Activated naive CD8-positive, alpha-beta T cell treated with anti-CD3 and anti-CD28 coated beads, Interleukin-2, amount 50 U/mL, for 24 hours (primary cell): ENCODE measurements at places on chromosomes 16 and 17.

GRCh38 chr16:66926961-66927436 lies 1.7 kb upstream of the RRAD start:
- H3K4me1 ChIP-seq: peaks cover 27% of the 10 kb centered on the region
- H3K27me3 ChIP-seq: peaks cover 34% of the 10 kb centered on the region

DNA sequence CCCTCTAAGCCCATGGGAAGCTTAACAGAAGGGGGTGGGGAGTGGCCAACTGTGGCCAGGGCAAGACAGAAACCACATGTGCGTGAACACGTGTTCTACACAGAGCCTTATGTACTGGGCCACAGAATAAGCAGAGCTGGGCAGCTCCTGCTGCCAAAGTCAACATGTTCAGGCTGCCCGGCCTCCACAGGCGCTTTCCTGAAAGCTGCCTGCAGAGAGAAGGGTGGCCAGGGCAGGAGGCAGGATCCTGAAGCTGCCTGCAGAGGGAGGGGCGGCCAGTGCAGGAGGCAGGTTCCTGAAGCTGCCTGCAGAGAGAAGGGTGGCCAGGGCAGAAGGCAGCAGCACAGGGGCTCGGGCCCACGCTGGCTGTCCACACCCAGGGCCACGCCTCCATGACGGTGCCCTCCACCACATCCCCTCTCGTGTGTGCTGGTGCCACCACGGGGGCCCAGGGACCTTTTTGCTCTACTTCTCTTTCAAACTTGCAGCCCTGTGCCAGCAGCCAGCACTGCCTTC lies 79.5 kb downstream of the ANKRD11 start:
- peaks cover 10% of the 10 kb centered on the region for H3K36me3 ChIP-seq
- no peaks in the 10 kb centered on the region for H3K27me3 ChIP-seq
- peaks cover 82% of the 10 kb centered on the region for H3K4me1 ChIP-seq
- peak overlapping the region; percentile 36 for H3K4me3 ChIP-seq
- DNase-seq: no peak

GRCh38 chr17:30207655-30208054 lies 27.8 kb downstream of the SLC6A4 start:
- no peak for DNase-seq
- peaks cover 11% of the 10 kb centered on the region for H3K4me1 ChIP-seq
- peaks cover 10% of the 10 kb centered on the region for H3K27me3 ChIP-seq
- H3K4me3 ChIP-seq: no peak overlapping the region
- H3K36me3 ChIP-seq: no peaks in the 10 kb centered on the region

DNA sequence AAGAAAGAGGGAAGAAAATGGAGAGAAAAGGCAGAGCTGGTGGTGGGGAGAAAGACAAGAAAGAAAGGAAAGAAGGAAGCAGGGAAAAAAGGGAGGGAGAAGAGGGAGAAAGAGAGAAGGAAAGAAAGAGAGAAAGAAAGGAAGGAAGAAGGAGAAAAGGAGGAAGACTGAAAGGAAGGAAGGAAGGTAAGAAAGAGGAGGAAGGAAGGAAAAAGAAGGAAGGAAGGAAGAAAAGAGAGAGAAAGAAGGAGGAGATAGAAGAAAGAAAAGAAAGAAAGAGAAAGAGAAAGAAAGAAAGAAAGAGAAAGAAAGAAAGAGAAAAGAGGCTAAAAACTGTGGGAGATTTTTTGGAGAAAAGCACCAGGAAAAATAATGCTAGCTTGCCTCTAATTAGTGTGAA lies 561.4 kb upstream of the GOT2 start:
- peaks cover 2% of the 10 kb centered on the region for H3K27me3 ChIP-seq
- no peaks in the 10 kb centered on the region for H3K36me3 ChIP-seq
- DNase-seq: no peak
- no peak overlapping the region for H3K27ac ChIP-seq
- no peaks in the 10 kb centered on the region for H3K4me1 ChIP-seq

DNA sequence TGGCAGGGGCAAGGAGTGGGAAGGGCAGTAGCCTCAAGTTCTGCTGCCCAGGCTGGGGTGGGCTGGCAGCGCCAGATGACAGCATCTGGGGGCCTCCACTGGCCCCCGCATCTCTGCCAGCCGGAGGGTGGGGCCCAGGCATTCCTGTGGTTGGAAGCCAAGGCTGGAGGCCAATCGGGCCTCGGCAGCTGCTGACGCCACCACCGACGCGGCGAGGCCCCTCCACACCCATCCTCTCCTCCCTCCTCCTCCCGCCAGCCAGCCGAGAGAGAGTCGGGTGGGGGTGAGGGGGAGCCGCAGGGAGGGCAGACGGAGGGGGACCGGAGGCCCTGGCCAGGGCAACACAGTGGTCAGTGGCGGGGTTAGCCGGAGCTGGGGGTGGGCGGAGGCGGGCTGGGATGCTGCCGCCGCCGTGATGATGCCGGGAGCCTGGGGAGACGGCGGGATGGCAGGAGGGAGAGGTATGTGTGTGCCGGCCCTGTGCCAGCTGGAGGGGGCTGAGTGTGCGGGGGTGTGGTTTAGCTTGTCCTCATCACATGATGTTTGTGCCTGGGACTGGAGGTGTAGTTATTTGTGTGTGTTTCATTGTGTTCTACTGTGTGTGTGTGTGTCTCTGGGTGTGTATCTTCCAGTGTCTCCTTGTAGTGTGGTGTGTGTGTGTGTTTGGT lies 36.6 kb downstream of the ARHGAP23 start:
- H3K4me1 ChIP-seq: no peaks in the 10 kb centered on the region
- no peak overlapping the region for H3K4me3 ChIP-seq
- no peak overlapping the region for H3K27ac ChIP-seq

GRCh38 chr17:40707745-40708144 lies 4.2 kb upstream of the KRT24 start:
- no peak for DNase-seq
- no peaks in the 10 kb centered on the region for H3K36me3 ChIP-seq
- H3K27me3 ChIP-seq: peaks cover 6% of the 10 kb centered on the region
- H3K27ac ChIP-seq: no peak overlapping the region
- no peaks in the 10 kb centered on the region for H3K4me1 ChIP-seq
